Activated CD8-positive, alpha-beta memory T cell treated with anti-CD3 and anti-CD28 coated beads for 1 hour (primary cell): ENCODE measurements at places on chromosomes 7 and 10.

DNA sequence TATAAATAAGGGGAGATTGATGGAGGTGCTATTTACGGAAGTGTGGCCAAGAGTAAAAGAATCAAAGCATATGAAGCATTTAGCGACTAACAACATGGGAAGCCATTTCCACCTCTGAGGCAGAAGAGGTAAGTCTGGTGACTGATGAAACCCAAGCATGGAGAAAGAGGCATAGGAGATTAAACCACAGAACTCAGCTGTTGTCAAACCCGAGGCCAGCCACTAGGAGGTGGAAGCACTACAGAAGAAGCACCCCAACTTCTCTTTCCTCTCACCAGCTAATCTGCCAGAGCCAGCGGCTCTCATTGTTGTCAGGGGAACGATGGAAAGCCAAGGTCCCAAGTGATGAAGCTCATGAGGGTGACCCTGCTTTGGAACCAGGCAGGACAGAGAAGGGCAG lies 19.6 kb upstream of the CNTNAP2 start:
- no peak for DNase-seq

- DNase-seq, result no peak
These were observed 83.5 kb downstream of the RABGEF1 start for GRCh38 chr7:66824041-66824440.

GRCh38 chr10:128861018-128861901 lies 605.8 kb upstream of the MGMT start:
- DNase-seq, result no peak

- DNase-seq, result no peak
These were observed 88.3 kb upstream of the MXI1 start for GRCh38 chr10:110118891-110119621.

GRCh38 chr10:97427571-97428179 lies 1.7 kb downstream of the PGAM1 start:
- no peak for DNase-seq

DNA sequence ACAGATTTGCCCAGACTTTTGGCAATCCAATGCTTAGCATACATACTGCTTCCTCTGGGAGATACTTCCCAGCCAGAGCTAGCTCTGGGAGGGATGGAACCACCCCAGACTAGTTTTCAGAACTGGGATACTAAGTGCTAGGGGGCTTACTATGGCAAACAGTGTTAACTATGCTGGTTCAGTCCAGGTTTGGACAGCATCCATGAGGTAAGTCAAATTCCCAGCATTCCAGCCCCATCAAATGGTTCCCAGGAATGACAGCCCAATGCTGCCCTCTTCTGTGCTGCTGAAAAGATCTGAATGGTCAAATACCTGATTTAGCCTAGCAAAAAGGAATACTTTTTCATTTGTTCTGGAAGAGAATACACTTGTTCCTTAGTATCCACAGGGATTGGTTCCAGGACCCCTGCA lies 141.7 kb upstream of the CCDC6 start:
- DNase-seq, result no peak

GRCh38 chr10:59735296-59735695 lies 18.0 kb downstream of the MRLN start:
- DNase-seq, result no peak

DNA sequence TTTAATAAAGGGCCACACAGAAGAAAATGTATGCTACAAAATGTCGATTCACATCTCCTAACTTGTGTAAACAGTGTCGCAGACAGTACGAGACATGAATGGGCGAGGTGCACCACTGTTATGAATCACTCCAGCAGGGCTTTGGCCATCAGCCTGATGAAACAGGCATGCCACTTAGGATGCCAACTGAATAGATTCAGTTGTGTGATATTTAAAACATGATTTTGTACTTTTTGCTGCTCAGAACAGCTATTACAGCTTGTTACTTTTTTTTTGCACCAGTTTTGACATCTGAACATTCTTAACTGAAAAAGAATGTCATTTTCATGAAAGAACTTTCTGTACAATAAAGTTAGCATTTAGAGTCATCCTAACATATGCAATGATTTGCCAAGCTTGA lies 138.1 kb downstream of the VTI1A start:
- no peak for DNase-seq

DNA sequence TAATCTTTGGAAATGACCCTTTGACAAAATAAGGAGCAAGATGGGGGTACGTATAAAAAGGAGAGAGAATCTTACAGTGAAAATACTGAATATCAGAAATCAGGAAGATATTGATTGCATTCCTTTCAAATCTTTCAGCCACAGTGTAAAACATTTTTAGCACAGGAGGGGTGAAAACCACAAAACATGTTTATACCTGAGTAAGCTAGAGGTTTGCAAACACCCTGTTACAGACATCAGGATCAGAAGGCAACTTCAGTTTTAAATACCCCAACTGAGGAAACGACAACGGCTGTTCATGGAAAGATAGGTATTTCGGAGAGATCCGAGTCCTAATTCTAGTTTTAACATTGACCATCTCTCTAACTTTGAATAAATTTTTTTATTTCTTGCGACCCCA lies 69.1 kb upstream of the ITGB1 start:
- no peak for DNase-seq

GRCh38 chr10:20059084-20059835 lies 243.0 kb downstream of the PLXDC2 start:
- no peak for DNase-seq

DNA sequence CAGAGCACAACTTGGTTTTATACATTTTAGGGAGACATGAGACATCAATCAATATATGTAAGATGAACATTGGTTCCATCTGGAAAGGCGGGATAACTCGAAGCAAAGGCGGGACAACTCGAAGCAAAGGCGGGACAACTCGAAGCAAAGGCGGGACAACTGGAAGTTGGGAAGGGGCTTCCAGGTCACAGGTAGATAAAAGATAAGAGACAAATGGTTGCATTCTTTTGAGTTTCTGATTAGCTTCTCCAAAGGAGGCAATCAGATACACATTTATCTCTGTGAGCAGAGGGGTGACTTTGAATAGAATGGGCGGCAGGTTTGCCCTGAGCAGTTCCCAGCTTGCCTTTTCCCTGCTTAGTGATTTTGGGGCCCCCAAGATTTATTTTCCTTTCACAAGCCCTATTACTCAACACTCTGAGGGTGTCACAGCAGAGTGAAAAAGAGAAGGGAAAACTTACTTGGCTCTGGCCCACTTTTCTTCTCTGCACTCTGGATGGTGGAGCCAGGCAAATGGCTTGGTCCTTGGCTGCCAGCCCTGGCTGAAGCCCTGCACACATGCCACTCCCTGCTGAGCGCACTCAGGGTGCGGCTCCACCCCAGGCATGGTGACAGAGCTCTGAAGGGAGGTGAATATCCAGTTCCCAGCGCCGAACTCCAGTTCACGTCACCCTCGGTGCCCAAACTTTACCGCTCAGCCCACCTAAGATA lies 46.7 kb downstream of the PARD3 start:
- DNase-seq, result no peak

GRCh38 chr7:108455998-108456677 lies at the start of gene NRCAM:
TSS of gene NRCAM (minus strand) at chr7:108456436. CDS start at chr7:108240064, 216,372 bp downstream.
- DNase-seq, result no peak
